Panc1 (cell line): ENCODE measurements at places on chromosomes 1 and 21. TPM values are rescaled to one million over a fixed set of nuclear protein-coding genes. Genes with fewer than 3 reads are reported as not detected.

HORMAD1 gene
- total RNA-seq = not detected

S100A14 gene
- 0.57 TPM for total RNA-seq

NKAIN1 gene
- 1.7 TPM for total RNA-seq

PLEKHA6 gene
- total RNA-seq = 5.5 TPM

LRRC39 gene
- total RNA-seq = 0.26 TPM

KCNA3 gene
- not detected for total RNA-seq

S100A9 gene
- total RNA-seq = 0.44 TPM
